ENCODE measurements at places on chromosomes 11 and 22.
A peak's percentile ranks its signal among the peaks of the same experiment; 100 is the strongest.

GRCh38 chr11:97557399-97557798 is 1167.6 kb downstream of the JRKL start:
- peak; percentile 17 for DNase-seq

GRCh38 chr11:76424891-76425290 is 19.9 kb upstream of the EMSY start:
- no peak for DNase-seq

DNA sequence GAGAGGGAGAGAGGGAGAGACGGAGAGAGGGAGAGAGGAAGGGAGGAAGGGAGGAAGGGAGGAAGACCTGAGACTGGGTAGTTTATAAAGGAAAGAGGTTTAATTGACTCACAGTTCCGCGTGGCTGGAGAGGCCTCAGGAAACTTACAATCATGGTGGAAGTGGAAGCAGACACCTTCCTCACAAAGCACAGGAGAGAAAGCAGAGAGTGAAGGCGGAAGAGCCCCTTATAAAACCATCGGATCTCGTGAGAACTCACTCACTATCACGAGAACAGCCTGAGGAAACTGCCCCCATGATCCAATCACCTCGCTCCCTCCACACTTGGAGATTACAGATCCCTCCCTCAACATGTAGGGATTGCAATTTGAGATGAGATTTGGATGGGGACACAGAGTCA is 12.2 kb upstream of the CARS1 start:
- no peak for DNase-seq

DNA sequence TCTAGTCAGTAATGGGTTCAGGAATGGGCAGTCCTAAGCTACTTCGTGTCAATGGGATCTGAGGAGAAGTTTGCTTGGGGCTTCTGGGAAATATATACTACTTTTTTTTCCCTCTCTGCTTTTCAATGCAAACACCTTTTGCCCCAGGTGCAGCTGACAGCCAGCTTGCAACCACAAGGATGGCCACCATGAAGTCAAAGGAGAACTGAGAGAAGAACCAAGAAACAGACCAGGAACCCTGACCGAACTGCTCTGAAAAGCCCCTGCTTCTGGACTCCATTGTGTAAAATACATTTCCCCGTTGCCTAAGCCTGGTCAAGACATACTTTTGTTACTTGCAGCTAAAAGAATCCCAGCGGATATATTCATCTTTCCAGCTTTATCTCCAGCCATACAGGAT is 20.1 kb upstream of the CD44 start:
- no peak for DNase-seq

GRCh38 chr22:39017596-39018365 is 3.1 kb upstream of the APOBEC3D start:
- DNase-seq = no peak

GRCh38 chr11:71395263-71395560 is 53.0 kb downstream of the DHCR7 start:
- DNase-seq = no peak

- DNase-seq = no peak
Measured at GRCh38 chr11:69692422-69692821, 11.4 kb downstream of the FGF19 start.

GRCh38 chr11:114080219-114080618 is 20.7 kb downstream of the ZBTB16 start:
- DNase-seq = no peak

- peak; percentile 58 for DNase-seq
Measured at GRCh38 chr11:62694455-62695167, 5.3 kb upstream of the LRRN4CL start.

- DNase-seq = no peak
Measured at GRCh38 chr22:41320416-41321240, 19.3 kb downstream of the ZC3H7B start.

DNA sequence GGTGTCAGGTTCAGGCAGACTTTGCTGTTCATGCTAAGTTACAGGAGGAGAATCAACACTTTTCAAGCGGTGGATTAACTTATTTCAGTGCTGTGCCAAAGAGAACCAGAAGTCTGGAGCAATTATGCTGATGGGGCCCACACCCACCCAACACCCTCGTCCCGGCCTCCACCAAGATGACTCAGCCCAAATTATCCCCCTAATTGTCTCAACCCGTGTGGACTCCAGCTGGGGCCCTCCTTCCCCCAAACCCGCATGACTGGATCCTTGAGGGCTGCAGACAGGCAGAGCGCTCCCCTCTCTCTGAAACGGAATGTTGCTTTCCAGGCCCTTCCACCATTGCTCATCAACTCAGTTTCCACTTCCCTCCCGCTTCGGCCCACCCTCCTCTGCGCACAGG is 34.6 kb upstream of the MN1 start:
- DNase-seq = no peak

DNA sequence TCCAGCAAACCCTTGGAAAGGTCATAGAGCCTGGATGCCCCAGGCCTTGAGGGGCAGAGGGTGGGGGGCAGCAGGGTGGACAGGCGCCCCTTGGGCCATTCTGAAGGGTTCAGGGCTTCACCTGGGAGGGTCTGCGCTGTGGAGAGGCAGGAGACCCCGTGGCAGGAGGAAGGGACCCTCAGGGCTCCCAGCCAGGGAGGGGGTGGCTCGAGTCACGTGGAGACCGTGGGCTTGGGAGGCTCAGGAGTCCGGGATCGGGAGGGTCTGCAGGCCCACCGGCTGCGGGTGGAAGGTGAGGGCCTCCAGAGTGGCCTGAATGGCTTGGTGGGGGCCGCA is 48.5 kb upstream of the A4GALT start:
- no peak for DNase-seq

- DNase-seq = peak; percentile 60
Measured at GRCh38 chr22:29700900-29701154, 19.0 kb upstream of the CABP7 start.

GRCh38 chr11:134479206-134480135 is 67.4 kb upstream of the B3GAT1 start:
- no peak for DNase-seq

DNA sequence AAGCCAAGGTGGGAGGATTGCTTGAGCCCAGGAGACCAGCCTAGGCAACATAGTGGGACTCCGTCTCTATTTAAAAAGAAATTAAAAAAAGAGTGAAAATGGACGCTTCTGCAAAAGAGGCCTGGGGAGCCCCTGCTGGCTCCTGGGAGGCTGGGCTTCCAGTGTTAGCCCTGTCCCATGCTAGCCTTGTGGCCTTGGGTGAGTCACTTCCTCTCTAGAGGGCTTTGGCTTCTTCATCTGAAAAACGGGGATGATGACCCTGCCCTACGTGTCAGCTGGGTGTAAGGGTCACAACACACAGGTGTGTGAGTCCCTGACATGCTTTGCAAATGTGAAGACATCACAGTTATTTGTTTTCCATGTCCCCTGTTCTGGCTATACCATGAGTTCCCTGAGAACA is 32.8 kb downstream of the FAM227A start:
- no peak for DNase-seq

DNA sequence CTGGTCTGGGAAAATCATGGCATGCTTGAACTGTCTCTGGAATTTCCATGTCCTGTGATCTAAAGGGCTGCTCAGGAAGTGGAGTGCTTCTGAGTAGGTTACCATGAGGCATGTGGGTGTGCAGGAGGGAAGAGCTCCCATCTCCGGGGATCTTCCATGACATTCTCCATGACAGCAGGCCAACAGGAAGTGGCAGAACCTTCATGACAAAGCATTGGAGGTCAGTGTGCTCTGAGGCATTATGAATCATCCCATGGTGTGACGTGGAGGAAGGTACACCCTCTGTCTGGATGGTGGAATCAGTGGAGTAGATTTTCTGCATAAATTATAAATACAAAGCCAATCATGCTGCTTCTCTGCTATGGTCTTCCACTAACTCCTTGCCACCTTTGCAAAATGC is 139.6 kb upstream of the E2F8 start:
- DNase-seq = no peak

GRCh38 chr11:130213979-130214281 is 54.3 kb downstream of the ST14 start:
- no peak for DNase-seq

DNA sequence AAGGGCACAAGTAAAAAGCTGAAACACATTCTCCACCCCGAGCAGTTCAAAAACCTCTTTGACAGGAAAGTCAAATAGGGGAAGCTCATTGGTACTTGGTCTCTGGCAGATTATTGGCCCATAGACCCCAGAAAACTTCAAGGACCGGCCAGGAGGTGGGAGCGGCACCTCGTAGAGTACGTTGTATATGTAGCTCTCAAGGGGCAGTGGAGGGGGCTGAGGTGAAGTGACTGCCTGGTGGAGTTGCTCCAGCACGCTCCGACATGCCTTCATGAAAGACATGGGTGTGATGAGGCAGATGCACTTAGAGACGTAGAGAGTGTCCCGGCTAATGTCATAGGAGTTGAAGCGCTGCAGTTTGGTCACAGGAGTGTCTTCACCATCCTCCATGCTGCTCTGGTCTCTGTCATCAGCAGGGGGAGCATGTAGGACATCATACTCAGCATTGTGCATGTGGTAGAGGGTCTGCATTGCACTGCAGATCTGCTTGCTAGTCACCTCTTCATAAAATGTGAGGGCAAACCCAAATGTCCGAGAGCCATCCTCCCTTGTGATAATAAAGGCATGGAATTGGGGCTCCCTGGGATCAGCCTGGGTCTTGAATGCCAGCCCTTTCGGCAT is 61.3 kb downstream of the DENND5A start:
- no peak for DNase-seq

DNA sequence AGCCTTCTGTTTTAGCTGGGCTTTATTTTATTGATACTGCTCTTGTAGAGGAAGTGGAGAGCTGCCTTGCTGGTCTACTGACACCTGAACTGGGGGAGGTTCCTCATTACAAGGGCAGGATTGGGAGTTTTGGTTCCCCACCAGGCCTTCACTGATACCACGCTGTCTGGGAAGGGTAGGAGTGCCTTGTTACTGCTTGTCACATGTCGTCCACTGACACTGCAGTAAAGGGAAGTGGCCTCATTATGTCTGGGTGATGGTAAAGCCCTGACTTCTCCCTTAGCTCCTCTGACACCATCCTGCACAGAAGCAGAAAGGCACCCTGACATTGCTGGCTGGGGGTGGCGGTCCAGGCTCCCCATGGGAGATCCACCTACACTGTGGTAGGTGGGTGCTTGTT is 38.7 kb upstream of the ELF5 start:
- no peak for DNase-seq

DNA sequence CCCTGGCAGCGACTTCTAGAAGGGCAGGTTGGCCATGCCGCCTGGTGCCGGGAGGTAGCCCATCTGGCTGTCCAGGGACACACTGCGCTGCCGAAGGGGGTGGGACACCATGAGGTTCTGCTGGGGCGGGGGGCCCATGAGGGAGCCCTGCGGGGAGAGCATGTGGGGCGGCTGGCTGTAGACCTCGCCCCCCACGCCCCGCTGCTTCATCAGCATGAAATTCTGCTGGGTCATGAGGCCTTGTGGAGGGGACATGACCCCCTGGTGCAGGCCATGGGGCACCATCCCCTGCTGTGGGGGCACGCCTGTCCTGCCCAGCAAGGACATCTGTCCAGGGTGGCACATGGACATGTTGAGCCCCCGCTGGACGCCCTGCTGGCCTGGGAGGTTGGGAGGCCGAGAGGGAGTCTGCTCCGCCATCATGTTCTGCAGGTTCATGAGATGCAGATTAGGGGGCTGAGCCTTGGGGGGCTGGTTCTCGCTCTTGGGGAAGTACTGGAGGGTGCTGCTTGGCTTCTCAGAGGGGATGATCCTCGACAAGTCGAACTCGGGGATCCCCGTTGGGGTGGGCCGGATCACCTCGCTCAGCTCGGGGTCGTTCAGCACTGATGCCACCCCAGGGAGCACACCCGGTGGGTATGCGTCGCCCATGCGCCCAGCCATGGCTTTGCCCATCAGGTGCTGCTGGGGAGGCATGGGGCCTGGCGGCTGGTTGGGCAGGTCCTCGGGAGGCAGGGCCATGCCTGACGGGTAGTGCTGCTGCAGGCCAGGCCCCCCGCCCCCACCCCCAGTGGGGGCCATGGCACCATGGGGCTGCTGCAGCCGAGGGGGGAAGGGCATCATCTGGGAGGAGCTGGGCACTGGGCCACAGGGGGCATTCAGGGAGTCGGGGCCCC is 15.0 kb downstream of the CXCR5 start:
- no peak for DNase-seq

DNA sequence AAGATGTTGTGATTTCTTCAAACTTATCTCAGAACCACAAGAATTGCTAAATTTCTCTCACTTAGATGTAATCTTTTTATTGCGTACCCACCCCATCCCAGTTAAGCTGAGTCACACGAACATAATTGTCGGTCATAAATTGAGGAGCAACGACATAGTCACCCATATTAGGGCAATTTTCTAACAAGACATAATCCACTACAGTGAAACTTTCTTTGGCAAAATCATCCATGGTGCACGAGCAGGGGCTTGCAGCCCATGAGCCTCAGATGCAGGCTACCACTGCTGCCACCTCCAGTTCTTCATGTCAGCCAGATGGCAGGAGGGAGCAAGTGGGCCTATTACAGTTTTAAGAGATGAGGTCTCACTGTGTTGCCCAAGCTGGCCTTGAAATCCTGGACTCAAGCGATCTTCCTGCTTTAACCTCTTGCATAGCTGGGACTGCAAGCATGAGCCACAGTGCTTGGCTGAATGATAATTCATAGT is 70.3 kb upstream of the GRK2 start:
- DNase-seq = no peak

DNA sequence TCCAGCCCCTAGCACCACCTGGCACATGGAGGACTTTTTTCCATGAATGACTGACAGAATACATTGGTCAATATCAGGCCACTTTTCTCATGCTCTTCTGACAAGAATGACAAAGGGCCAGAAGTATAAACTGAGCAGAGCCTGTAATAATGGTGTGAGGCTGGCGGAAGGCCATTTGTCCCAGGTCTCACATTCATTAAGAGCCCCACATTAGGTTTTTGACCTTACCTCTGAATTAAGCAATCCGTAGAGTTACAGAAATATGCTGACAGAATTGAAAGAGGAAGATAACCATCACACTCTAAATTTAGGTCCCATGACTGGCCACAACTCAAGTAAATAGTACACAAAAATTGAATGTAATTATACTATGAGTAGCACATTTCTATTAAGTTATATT is 55.2 kb downstream of the SYT9 start:
- no peak for DNase-seq

GRCh38 chr11:25970726-25971508 is 361.0 kb upstream of the ANO3 start:
- no peak for DNase-seq

DNA sequence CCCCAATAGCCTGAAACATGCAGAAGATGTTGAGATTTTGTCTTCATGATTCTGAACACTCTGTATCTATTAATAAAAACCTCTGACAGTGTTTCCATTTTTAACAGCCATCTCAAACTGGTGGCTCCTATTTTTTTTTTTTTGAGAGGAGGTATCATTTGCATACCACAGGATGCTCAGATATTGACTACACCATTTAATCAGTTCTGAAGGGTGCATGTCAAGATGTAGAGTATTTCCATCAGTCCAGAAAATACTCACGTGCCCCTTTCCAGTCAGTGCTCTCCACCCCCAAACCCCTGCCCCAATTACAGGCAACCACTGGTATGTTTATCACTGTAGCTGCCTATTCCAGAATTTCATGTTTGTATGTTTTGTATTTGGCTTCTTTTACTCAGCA is 85.3 kb upstream of the SORL1-AS1 start:
- no peak for DNase-seq

GRCh38 chr11:72471005-72471898 is 36.9 kb upstream of the CLPB start:
- DNase-seq = peak; percentile 80

- DNase-seq = no peak
Measured at GRCh38 chr11:44351006-44351660, 41.2 kb upstream of the ALX4 start.

All from NCI-H1105 treated with DMSO at 0.1 percent for 48 hours (cell line).